ENCODE measurements at places on chromosomes 2 and 18.

GRCh38 chr2:130726614-130727180, 2.2 kb upstream of the GPR148 start:
- DNase-seq, result no peak

DNA sequence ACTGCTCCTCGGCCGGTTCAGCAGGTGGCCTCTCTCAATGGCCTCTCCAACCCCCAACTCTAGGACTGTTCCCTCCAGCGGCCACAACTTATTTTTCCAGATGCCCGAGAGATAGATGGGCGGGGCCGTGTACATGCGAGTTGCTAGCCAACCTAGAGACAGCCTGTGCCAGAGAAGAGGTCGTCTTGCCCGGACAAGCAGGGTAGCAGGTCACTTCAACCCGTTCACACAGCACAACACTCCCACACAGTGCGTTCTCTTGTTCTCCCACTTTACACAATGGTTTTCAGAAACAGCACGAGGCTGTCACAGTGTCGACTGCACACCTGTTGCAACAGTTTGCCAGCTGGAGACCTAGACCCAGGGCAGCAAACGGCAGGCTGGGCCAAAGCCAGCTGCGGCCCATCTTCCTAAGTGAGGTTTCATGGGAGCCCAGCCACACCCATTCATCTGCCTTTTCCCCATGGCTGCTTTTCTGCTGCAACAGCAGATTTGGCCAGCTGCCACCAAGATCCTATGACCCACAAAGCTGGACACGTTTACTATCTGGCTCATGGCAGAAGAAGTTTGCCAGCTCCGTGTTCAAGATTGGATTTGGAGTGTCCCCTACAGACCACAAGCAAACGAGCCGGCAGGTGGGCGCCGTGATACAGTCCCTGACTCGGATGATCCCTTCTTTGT, 7.3 kb upstream of the PRLH start:
- DNase-seq, result no peak

GRCh38 chr2:36376992-36377738, 21.6 kb downstream of the CRIM1 start:
- DNase-seq, result no peak

GRCh38 chr2:68920481-68921170, 32.1 kb downstream of the GKN2 start:
- DNase-seq, result no peak

DNA sequence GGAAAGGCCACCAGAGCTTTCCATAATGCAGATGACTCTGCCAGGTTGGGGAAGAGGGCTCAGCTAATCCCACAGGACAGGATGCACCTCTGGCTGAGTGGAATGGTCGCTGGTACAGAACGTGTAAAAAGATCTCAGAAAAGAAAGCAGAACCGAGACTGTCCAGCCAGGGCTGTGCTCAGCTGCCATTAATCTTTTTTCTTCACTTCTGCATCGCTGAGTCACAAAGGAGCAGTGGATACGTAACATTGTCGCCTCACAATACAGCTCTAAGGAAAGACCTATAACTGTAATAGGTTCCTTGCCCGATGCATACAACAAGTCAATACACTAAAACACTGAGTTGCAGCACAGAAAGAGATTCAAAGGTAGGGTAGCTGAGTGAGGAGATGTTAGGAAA, 354.2 kb downstream of the EN1 start:
- DNase-seq, result no peak

- no peak for DNase-seq
These were observed 30.6 kb downstream of the SOWAHC start for GRCh38 chr2:109644571-109645275.

- no peak for DNase-seq
These were observed 12.9 kb downstream of the ZNF397 start for GRCh38 chr18:35253655-35254287.

Measured in activated CD8-positive, alpha-beta memory T cell treated with anti-CD3 and anti-CD28 coated beads for 1 hour (primary cell).